ENCODE measurements at places on chromosomes 12 and 14.
A peak's percentile ranks its signal among the peaks of the same experiment; 100 is the strongest.

GRCh38 chr14:95258754-95259593, 60.7 kb downstream of the CLMN start:
- H3K4me3 ChIP-seq, result no peak overlapping the region
- H3K36me3 ChIP-seq, result no peaks in the 10 kb centered on the region

DNA sequence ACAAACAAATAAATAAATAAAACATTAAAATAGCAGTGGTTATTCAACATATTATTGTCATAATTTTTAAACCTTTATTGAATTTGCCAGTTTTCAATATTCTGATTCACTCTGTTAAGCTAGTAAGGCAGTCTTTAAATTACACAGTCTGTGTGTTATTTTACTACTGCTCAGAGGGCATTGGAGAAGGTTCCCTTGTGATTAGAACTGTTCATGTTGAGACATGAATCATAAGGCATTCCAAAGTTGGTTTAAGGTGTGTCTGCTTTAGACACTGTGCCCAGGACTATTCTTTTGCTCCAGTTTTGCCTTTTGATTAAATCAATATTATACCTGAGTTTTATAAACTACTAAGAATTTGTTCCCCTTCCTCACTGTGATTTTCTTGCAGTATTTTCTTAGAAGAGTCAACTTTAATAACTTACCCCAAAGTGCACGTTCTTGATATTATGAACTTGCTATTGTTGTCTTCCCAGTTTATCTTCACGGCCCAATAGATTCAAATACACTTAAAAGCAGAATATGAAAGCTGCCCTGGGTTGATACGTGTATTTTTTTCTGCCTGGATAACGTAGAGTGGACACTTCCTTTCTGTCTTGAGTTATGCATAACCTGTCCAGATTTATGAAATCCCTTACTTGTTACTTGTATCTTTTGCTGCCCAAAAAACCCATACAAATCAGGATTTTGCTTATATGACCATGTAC, 105.3 kb upstream of the BCAT1 start:
- H3K27ac ChIP-seq, result no peak overlapping the region
- H3K27me3 ChIP-seq, result no peaks in the 10 kb centered on the region
- peaks cover 11% of the 10 kb centered on the region for H3K4me1 ChIP-seq

DNA sequence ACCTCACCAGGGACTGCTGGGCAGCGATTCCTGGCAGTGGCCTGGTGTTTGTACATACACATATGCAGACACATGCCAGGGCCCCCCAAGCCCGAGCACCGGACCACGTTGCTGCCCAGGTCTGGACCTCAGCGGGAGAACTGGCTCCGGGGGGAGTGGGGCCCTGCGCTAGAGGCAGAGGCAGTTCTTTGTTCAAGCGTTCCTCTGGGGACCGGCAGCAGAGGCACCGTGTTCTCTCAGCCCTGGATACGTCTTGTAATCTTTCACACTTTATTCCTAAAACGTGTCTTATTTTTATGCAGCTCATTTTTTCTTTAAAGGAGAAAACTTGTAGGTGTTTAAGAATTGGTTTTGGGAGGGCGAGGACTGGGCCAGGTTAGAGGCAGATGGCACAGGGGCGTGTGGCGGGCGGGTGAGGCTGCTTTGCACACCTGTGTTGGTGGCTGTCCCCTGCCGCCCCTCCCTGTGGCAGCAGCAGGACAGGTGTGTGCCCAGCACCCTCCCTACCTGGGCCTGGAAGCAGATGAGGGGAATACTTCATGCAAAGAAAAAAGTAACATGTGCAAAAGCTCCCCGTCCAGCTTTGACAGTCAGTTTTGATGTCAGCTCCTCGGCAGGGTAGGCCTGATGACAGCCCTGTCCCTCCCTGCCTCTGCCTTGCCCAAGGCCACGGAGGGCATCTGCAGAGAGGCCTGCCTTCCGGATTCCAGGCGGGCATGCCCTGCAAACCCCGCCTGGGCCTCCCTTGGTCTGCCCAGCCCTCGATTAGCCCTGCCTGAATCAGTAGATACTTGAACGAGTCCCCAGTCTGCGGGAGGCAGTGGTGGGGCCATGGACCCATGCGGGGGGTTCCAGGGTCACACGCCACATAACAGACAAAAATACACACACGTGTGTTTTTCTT, 7.0 kb upstream of the PUS1 start:
- H3K27ac ChIP-seq, result peak overlapping the region; percentile 34
- H3K27me3 ChIP-seq, result no peaks in the 10 kb centered on the region
- H3K4me3 ChIP-seq, result no peak overlapping the region
- H3K4me1 ChIP-seq, result peaks cover 1% of the 10 kb centered on the region
- DNase-seq, result no peak
- H3K36me3 ChIP-seq, result peaks cover 7% of the 10 kb centered on the region

DNA sequence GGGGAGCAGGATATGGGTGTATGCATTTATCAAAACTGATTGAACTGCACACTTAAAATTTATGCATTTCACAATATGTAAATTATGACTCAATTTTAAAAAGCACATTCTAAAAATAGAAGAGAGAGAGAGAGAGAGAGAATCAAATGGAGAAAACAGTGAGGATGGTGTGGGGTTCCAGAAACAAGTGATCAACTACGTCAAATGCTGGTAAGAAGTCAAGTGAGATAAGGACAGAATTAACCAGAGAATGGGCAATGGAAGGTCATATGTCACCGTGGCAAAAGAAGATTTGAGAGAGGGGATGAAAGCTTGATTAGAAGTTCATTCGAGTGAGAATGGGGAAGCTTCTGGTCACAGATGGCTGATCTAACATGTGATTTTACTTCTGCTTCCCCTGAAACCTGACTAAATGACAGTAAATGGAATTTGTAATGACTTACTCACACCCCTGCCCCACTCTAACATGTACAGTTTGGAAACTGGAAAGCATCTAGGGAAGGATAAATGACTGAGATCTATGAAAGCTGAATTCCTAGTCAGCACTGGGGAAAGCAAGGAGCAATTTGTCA, 276.5 kb upstream of the AMIGO2 start:
- DNase-seq, result no peak
- no peak overlapping the region for H3K27ac ChIP-seq
- no peak overlapping the region for H3K4me3 ChIP-seq
- no peaks in the 10 kb centered on the region for H3K27me3 ChIP-seq
- H3K4me1 ChIP-seq, result peaks cover 15% of the 10 kb centered on the region
- H3K36me3 ChIP-seq, result no peaks in the 10 kb centered on the region

- H3K36me3 ChIP-seq, result peaks cover 2% of the 10 kb centered on the region
- H3K4me3 ChIP-seq, result no peak overlapping the region
- peaks cover 2% of the 10 kb centered on the region for H3K27me3 ChIP-seq
- no peak for DNase-seq
These were observed 106.8 kb downstream of the TMEM260 start for GRCh38 chr14:56686416-56686815.

DNA sequence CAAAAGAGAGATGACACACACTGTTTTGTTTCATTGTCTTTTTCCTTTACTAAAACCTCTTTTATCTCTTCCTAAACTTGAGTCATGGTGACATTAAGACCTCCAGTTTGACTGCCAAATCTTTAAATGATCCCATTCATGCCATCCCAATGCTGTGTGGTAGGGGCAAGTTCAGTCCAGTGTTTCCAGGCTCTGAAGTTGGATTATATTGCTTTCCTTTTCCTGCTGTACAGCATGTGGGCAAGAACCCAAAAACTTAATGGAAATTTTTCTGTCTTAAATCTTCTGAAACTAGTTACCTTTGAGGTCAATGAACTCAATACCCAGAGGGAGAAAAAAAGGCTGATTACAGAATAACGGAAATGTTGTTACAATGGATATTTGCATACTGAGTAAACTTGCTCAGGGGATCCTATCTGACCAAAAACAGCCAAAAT, 187.1 kb upstream of the FAR2 start:
- no peak overlapping the region for H3K4me3 ChIP-seq
- H3K36me3 ChIP-seq, result no peaks in the 10 kb centered on the region
- peaks cover 9% of the 10 kb centered on the region for H3K4me1 ChIP-seq
- no peak for DNase-seq
- no peak overlapping the region for H3K27ac ChIP-seq

DNA sequence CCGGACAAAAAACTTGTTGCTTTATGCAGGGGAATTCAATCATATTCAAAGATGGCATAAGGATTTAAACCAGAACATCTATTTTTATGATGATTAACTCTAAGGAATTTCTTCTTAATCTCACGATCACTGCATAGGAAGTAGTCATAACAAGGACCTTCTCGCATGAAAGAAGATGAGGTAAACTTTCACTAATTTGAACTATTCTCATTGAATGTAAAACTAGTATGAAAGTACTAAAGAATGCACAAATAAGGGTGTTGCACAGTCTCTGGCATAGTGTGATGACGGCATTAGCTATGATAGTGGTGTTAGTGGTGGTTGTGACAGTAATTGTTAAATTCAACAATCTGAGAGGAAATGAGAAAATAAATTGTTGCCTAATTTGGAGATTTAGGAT, 280.0 kb downstream of the SLC6A15 start:
- peaks cover 7% of the 10 kb centered on the region for H3K36me3 ChIP-seq
- H3K27ac ChIP-seq, result peak overlapping the region; percentile 80
- H3K27me3 ChIP-seq, result no peaks in the 10 kb centered on the region
- DNase-seq, result no peak
- peaks cover 13% of the 10 kb centered on the region for H3K4me1 ChIP-seq

DNA sequence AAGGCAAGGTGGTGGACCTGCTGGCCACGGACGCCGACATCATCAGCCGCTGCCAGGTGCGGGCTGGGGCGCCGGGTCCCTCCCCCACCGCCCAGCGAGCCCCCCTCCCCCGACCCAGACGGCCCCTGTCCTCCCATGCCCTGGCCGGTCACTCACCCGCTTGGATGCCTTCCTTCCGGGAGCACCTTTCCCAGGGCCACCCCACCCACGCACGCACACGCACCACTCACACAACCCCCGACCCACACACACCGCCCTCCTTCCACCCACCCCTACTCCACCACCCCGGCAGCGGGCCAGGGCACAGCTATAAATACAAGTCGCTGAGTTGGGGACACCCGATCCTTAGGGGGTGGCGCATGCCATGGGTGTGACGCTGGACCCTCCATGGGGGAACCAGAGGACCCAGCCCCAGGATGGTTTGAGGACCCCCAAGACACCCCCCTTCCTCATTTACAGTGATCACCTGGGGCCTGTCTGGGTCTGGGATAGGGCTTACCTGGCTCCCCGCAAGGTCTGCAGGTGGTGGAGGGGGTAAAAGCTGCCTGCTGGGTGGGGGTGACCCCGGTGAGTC, 465 bp downstream of the ADSS1 start:
- no peak overlapping the region for H3K27ac ChIP-seq
- H3K4me1 ChIP-seq, result peaks cover 5% of the 10 kb centered on the region
- H3K4me3 ChIP-seq, result peak overlapping the region; percentile 84

DNA sequence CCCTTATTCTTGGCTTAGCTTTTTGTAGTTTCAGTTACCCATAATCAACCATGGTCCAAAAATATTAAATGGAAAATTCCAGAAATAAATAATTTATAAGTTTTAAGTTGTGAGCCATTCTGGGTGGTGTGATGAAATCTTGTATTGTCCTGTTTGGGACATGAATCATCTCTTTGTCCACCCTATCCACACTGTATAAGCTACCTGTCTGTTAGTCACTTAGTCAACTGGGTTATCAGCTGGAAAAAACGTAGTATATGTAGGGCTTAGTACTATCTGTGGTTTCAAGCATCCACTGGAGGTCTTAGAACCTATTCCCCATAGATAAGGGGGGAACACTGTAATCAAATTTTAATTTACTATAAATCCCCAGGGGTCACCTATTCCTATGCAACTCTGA, 52.7 kb downstream of the NKX2-1 start:
- no peaks in the 10 kb centered on the region for H3K36me3 ChIP-seq
- no peak overlapping the region for H3K4me3 ChIP-seq
- peaks cover 66% of the 10 kb centered on the region for H3K27me3 ChIP-seq
- H3K4me1 ChIP-seq, result no peaks in the 10 kb centered on the region
- no peak overlapping the region for H3K27ac ChIP-seq
- DNase-seq, result no peak

DNA sequence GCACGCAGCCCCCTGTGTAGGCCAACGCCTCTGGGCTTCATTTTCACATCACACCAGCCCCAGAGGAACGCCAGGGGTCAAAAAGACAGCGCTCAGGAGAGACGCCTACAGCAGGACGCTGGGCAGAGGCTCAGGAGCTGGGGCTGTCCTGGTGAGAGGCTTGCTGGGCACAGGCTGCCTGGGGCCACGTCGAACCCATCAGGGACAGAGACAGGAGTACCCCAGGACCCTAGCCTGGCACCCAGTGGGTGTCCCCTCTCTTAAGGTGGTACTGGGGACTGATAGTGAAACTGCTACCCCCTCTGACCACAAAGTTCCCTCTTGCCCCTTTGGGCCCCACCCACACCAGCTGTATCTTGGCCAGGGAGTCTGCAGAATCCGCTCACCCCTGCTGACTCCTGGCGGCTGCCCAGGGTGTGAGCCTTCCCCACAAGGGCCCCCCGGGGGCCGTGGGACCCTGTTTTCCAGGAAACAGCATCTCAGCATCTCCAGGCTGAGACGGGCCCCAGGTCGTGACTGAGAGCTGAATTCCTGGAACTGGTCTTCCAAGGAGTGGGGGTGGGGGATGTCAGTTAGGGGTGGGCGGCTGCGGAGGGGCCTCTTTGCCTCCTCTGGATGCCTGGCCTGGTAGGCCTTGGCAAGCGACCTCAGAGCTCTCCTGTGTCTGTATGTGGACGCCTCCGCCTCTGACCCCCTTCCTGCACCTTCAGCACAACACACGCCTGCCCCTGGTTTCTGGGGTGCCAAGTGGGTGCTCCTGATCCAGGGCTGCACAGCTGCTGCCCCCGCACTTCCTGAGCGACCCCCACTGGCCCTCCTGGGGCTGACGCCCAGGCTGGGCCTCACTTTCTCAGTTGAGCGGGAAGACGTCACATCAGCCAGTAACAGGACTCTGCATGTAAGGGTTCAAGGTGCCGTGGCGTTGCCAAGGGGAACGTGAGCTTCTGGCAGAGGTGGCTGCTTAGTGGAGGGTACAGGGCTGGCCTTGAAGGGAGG, 321.9 kb upstream of the RTL1 start:
- H3K27me3 ChIP-seq, result peaks cover 3% of the 10 kb centered on the region
- H3K36me3 ChIP-seq, result no peaks in the 10 kb centered on the region
- H3K27ac ChIP-seq, result peak overlapping the region; percentile 88
- peaks cover 14% of the 10 kb centered on the region for H3K4me1 ChIP-seq
- no peak overlapping the region for H3K4me3 ChIP-seq

DNA sequence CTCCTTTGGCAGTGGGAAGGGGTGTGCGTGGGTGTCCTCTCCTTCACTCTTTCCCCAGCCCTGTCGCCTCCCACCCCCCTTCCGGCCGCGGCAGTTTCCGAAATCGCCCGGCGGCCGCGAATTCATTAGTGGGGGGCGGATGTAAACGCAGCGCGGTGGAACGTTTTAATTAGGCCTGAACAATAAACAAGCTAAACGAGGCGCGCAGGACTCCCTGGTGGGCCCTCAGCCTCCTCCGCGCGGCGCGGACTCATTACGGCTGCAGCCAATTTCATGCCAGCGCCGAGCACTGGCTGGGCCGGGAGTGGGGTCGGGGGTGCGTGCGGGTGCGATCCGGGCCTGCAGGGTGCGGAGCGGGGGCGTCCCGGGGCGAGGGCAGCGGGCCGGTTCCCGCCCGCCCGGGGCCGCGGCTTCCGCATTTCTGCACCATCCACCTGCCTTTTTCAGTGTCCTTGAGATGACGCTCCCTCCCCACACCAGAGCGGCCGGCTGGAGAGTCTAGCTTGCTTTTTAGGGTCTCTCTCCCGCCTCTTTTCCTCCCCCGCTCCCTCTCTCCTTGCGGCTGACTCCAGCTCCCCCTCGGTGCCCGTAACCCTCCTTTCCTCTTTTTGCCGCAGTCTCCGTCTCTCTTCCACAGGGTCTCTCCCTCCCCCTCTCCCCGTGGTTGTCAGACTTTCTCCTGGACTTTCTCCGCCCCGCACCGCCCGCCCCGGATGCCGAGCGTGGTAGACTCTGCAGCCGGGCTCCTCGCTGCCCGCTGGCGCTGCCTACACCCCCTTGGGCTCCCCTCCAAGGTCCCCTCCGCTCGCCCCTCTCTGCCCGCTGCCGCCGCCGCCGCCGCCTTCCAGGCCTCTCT, at the start of gene CISTR:
TSS of gene CISTR (minus strand) at position 644 of the 856 bp plus-strand sequence.
- H3K4me3 ChIP-seq, result no peak within 1 kb of the TSS
- H3K36me3 ChIP-seq, result no peaks in the 10 kb centered on the region
- DNase-seq, result no peak
- peaks cover 14% of the 10 kb centered on the region for H3K27me3 ChIP-seq
- H3K27ac ChIP-seq, result no peak within 1 kb of the TSS

Measured in mesothelial cell of epicardium (in vitro differentiated cells).